Fibroblast of skin of back (primary cell): ENCODE measurements at places on chromosomes 13 and 19.

DNA sequence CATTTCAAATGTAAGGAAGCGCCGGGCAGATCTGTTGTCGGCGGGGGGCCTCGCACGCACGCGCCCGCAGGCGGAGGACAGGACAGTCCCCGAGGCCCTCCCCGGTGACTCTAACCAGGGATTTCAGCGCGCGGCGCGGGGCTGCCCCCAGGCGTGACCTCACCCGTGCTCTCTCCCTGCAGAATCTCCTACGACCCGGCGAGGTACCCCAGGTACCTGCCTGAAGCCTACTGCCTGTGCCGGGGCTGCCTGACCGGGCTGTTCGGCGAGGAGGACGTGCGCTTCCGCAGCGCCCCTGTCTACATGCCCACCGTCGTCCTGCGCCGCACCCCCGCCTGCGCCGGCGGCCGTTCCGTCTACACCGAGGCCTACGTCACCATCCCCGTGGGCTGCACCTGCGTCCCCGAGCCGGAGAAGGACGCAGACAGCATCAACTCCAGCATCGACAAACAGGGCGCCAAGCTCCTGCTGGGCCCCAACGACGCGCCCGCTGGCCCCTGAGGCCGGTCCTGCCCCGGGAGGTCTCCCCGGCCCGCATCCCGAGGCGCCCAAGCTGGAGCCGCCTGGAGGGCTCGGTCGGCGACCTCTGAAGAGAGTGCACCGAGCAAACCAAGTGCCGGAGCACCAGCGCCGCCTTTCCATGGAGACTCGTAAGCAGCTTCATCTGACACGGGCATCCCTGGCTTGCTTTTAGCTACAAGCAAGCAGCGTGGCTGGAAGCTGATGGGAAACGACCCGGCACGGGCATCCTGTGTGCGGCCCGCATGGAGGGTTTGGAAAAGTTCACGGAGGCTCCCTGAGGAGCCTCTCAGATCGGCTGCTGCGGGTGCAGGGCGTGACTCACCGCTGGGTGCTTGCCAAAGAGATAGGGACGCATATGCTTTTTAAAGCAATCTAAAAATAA, 18.2 kb downstream of the IL17D start:
- peak; percentile 50 for DNase-seq

DNA sequence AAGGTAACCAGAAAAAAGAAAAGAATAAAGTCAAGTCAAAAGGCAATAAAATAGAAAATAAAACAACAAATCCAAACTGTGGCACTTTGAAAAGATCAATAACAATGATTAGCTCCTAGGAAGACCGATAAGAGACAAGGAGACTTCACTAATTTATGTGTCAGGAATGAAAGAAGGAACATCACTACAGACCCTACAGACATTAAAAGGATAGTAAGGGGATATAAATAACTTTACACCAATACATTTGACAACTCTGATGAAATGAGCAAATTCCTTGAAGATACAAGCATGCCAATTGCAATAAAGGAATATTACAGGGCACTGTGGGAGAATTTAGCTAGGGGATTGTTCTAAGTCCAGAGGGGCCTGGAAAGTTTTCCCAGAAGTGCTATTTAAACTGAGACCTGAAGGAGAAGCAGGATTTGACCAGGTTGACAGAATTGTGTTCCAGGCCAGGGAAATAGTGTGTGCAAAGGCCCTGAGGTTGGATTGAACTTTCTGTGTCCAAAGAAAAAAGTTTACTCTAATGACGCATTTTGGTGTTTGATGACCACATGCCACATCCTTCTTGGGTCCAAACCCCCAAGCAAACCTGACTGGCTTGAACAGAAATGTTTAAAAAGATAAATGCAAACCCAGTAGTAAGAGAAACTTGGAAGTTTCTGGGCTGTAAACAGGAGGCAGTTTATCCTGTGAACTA, 1.6 kb upstream of the C19orf38 start:
- no peak for DNase-seq

GRCh38 chr13:110756219-110756631, 42.7 kb downstream of the ING1 start:
- peak; percentile 47 for DNase-seq

GRCh38 chr19:7516333-7516732, 430 bp downstream of the ZNF358 start:
- no peak for DNase-seq

- DNase-seq = peak; percentile 22
These were observed 2.3 kb downstream of the SLC5A5 start for GRCh38 chr19:17873786-17874757.

GRCh38 chr13:40047322-40047771, 391.9 kb downstream of the COG6 start:
- no peak for DNase-seq

GRCh38 chr19:13149628-13150186, 468 bp downstream of the STX10 start:
- DNase-seq = peak; percentile 52

DNA sequence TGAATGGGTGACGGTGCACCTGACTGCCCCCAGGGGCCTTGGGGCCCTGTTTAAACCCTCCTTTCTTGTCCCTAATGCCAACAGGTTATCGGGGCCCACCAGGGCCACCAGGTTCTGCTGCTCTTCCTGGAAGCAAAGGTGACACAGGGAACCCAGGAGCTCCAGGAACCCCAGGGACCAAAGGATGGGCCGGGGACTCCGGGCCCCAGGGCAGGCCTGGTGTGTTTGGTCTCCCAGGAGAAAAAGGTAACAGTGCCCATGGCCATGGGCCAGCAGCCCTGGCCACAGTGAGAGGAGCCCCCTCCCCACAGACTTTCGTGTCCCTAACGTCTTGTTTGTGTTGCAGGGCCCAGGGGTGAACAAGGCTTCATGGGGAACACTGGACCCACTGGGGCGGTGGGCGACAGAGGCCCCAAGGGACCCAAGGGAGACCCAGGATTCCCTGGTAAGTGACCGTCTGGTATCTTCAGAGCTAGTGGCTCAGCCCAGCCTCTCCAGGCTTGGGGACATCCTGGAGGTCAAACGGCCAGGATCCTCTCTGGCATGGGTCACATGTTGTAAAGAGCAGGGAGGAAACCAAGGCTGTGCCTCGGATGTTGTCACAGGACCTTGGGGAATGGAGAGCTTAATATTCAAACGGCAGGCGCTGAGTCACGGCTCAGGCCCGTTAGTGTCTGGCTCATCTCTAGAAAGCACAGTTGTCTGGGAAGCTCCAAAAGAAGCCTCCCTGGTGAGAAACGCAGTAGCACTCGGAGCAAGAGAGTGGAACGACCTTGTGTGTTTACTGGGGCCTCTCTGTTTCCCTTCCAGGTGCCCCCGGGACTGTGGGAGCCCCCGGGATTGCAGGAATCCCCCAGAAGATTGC, 58.3 kb downstream of the RAB20 start:
- peak; percentile 69 for DNase-seq

DNA sequence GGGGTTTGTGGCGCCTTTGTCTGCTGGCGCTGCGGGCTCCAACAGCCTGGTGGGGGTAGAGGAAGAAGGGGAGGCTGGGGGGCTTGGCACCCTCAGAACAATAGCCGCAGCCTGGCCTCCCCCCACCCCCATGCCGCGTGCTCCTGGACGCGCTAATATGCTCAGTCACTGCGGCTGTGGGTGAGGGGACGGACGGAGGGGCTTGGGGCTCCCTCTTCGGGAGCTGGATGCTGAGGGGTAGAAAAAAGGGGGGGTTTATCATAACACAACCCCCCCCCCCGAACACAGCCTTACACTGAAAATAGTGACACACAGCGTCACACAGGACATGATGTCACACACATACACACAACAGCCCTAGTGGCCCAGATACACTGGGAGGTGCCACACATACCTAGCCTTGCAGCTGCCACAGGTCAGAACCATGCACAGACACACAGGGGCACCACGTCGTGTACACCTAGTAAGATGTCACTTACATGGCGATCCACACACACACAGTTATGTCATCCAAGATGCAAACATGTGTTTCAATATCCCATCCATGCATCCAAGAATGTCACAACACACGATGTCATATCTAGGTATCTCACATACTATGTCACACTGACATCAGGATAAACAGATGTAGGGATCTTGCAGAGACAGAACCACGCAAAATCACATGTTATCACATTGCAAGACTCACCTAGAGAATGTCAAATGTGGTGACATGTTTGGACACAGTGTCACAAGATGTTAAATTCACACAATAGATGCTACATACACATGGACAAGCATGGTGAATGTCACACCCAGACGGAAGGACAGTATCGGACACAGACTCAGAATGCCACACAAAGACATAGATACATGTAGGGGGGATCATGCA, 806 bp downstream of the MAST1 start:
- no peak for DNase-seq

- DNase-seq = no peak
These were observed 75.0 kb upstream of the VSTM2B start for GRCh38 chr19:29450812-29451211.

DNA sequence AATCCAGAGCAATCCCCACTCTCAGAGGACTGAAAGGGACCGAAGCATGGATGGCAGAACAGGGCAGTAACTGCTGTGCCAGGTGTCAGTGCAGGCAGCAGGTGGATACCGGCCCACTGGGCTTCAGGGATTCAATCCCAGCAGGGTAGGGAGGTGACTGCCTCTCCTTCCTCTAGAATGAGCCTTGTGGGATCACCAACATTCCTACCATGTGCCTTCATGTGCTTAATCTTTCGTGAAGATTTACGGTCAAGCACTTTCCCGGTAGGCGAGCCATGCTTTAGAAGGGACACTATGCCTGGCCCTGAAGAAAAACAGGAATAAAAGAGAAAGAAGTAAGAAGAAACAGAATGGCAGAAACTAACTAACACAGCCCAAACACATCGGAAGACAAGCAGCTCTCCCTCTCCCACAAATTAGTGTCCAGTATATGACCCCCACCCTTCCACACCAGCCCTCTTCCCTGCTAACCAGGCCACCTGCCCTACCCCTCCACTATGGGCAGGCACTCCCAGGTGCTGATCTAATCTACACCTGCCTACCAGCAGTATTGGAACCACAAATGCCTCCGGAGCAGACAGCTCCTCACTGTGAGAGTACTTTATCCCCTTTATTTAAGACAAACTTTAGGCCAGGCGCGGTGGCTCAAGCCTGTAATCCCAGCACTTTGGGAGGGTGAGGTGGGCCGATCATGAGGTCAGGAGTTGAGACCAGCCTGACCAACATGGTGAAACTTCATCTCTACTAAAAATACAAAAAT, 162.5 kb downstream of the NUFIP1 start:
- no peak for DNase-seq

- peak; percentile 88 for DNase-seq
These were observed at the start of the genes LSM7 and SPPL2B for GRCh38 chr19:2328401-2329148. TSS of gene LSM7 (minus strand) at chr19:2328586. CDS start at chr19:2328566, 20 bp downstream. TSS of gene SPPL2B (plus strand) at chr19:2328684. CDS start at chr19:2328710, 26 bp downstream.

- peak; percentile 37 for DNase-seq
These were observed 736 bp downstream of the GPI start for GRCh38 chr19:34365463-34366401.

DNA sequence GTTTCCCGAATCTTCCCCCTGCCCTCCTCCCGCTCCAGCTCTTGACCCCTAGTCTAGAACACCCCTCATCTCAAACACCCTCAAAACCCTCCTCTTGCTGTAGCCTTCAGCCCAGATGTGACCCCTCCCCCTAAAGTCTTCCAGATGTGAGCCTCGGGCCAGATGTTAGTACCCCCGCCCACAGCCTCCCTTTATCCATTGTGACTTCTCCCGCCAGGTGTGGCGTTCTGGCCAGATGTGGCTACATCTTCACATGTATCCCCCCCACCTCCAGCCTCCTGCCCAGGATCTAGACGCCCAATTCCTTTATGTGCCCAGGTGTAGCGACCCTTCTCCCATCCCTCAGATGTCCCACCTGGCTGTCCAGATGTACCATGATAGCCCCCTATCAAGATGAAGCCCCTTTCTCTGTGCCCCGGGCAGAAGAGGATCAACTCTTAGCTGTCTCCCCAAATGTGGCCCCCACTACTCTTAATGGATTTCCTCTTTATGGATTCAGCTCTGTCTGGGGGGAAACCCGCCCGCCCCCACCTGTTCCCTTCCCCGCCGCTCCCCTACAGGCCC, 517 bp upstream of the LTBP4 start:
- no peak for DNase-seq

GRCh38 chr13:59318320-59318930, 845.3 kb downstream of the DIAPH3 start:
- DNase-seq = peak; percentile 62

GRCh38 chr13:87919956-87920355, 248.8 kb downstream of the SLITRK5 start:
- DNase-seq = no peak

DNA sequence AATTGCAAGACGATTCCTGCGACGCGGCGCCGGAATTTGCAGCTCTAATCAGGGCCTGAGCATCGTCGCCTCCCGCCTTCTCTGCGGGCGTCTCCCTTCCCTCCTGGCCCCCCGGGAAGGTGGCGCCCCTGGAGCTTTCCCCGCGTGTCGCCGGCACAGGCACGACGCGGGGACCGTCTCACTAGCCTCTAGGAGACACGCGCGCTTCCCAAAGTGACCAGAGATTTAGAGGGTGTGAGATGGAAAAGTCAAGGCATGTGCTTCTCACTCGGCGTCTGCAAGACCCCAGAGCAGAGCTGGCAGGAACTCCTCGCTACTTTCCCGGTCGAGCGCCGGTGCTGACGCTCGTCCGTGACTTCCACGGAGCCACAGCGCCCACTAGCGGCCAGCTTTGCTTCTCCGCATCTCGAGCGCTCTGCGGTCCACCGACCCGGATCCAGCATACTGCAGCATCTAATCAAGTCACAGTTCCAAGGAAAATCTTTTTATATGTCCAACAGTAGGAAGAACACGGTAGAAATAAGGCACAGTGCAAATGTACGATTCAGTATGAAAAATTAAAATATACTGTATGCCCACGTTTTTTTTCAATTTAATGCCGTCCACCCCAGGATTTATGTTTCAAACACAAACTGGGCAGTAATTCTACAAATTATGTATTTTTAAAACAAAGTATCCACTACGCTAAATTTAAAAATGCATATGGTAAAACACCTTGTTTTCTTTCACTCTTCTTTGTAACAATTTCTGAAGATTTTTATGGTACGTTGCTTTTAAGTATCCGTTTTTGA, 977 bp upstream of the EFNB2 start:
- peak; percentile 84 for DNase-seq

GRCh38 chr13:52695856-52696255, 43.2 kb downstream of the SUGT1 start:
- DNase-seq = peak; percentile 2

GRCh38 chr19:41801792-41802211, 5.4 kb downstream of the CEACAM3 start:
- no peak for DNase-seq

DNA sequence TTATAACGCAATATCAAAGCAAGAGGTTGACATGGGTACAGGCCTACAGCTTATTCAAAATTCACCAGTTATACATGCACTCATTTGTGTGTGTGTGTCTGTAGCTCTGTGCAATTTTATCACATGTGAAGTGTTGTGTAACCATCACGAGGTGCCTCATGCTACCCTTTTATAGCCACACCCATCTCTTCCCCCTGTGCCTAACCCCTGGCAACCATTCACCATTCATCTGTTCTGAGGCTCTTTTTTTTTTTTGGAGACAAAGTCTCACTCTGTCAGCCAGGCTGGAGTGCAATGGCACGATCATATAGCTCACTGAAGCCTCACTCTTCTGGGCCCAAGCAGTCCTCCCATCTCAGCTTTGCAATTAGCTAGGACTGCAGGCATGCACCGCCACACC, 78.4 kb downstream of the DPF1 start:
- DNase-seq = no peak

GRCh38 chr19:35775046-35775297, 392 bp upstream of the ARHGAP33 start:
- no peak for DNase-seq
